ENCODE measurements at places on chromosomes 4 and X.

DNA sequence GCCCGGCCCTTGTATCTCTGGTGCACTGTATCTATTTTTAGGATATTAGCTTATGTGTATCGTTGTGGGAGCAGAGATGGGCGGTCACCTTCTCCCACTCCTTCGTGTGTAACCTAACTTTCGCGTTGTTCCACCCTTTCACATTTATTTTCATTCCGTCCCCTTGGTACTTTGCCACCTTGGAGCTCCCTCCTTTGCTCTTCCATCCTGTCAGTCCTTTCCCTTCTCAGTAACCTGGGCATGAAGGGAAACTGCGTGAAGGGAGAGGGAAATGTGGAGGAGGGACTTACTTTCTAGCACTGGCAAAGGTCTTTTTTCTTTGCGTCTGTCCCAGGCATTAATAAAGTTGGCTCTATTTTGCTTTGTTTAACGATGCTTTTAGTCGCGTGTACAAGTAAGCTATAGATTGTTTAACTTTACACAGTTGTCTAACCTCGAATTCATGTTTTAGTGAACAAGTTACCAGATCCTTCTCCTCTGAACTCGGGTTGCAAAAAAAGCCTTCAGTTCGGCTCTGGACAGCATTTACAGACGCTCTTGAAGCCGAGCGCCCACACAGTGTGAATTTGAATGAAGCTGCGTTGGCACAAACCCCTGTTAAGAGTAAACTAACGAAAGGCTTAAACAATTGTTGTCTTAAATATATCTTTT lies 3.9 kb downstream of the PCDH10 start:
- no peak for DNase-seq

DNA sequence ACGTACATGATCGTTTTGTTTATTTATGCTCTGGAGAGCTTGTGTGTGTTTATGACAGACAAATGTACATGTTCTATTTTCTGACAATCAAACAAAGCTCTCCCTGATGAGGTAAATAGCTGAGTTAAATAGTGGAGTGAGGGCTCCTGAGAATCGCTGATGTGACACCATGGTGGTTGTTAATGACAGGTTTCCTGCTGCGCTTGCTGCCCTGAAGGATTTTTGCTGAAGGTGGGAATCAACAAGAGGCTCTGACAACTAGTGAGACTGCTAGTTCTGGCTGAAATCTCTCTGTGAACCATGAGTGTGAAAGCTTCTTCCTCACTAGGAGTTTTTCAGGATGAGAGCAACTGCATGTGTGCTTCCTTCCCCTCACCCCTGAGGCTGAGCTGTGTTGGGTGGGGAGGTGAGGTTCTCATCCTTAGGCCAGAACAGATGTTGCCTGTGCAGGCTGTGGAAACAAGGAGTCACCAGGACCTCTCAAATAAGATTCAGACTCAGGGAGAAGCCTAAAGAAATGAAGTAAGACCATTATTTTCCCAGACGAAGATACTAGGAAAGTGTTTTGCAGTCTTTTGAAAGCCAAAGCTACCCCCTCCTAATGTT lies 173.4 kb upstream of the JADE1 start:
- DNase-seq, result peak; percentile 51

DNA sequence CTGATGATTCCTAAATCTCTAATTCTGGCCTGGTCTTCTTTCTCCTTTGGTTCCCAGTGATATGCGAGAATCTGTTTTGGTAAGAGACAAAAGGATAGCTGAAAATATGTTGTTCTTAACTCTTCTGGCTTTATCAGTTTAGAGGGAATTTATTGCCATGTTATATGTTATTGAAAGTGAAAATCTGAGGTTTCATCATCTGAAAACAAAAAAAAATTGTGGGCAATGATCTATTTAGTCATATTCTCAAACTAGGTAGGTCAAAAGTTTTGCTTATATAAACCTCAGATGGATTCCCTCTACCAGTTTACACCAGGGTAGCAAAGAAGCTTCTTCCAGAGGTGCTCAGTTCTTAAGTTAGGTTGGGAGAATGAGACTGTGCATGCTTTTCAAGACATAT lies 103.6 kb downstream of the ITM2A start:
- DNase-seq, result no peak

- DNase-seq, result no peak
These were observed 128.0 kb upstream of the VEGFC start for GRCh38 chr4:176920694-176921093.

DNA sequence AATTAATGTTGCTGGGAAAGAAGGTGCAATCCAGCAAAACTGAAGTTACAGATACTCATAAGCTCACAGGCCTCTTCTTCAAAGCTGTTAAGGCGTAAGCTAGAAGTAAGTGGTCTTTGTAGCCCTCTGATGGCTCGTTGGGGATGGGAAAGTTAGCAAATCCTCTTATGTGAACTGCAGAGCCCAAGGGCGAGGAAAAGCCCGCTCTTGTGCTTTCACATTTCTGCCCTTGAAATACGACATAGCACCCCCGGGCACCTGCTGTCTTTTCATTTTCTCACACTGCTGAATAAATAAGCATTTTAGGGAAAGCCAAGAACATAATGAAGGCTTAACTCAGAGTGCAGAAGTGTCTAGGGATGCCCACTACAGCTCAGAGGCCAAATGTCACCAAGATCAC lies 73.1 kb upstream of the SORBS2 start:
- no peak for DNase-seq

GRCh38 chrX:39688576-39689375 lies 409.0 kb downstream of the BCOR start:
- peak; percentile 58 for DNase-seq

DNA sequence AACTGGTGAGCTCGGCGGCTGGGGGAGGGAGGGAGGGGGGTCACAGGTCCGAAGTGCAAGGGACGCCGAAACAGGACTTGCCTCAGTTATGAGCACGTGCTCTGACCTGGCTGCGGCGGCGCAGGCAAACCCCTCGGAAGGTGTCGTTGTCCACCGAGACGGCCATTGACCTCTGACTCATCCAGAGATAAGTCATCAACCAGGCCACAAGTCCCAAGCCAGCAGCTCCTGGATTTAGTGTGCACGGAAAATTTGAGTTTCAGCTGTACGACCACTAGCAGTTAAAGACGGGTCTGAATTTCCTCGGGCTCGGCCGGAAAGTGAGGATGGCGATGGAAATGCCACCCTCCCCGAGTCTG lies 674 bp downstream of the SH3D19 start:
- DNase-seq, result no peak

- no peak for DNase-seq
These were observed 85.5 kb upstream of the TET2 start for GRCh38 chr4:105061136-105061696.

- no peak for DNase-seq
These were observed 243.0 kb downstream of the PALLD start for GRCh38 chr4:168739886-168740285.

- no peak for DNase-seq
These were observed 12.8 kb upstream of the SLC2A9 start for GRCh38 chr4:10034136-10034535.

DNA sequence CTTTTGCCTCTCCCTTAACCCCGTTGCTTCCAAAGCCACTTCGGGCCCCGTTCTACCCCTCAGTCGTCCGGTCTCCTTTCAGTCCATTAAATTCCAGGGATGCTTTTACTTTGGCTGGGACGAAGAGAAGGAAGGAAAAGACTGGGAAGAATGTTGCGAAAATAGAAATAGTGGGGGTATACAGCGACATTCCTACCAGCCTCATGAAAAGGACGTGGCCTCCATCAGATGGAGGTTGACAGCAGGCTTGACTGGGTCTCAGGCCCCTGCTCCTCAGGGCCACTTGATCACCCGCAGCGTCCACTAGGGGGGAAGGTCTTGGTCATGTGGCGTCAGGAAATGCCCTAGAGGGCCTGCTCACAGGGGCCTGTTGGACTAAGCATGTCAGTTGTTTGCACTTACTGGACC lies 657 bp upstream of the ANKRD50 start:
- DNase-seq, result peak; percentile 85

- no peak for DNase-seq
These were observed 9.8 kb upstream of the UTP3 start for GRCh38 chr4:70678383-70678999.

DNA sequence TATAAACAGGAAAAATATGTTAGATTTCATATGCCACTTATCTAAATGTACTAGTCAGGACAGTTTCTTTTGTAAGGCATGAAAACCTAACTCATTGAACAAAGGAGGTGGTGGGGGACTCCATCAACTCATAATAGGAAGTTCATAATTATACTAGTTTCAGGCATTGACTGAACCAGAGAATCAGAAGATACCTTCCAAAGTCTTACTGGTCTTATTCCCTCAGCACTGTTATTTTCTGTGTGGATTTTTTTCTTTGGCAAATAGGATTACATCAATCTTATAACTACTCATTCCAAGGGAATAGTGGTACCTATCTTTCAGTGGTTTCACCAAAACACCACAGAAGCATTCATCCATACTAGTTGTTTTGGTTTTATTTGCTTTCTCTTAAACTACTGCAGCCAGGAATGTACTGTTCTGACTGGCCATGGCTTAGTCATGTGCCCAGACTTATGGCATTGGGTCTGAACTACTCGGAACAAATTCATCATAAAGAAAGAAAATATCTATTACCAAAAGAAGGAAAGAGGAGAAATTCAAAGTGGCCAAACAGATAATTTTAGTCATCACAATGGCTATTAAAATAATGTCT lies 273.9 kb downstream of the ARAP2 start:
- no peak for DNase-seq

DNA sequence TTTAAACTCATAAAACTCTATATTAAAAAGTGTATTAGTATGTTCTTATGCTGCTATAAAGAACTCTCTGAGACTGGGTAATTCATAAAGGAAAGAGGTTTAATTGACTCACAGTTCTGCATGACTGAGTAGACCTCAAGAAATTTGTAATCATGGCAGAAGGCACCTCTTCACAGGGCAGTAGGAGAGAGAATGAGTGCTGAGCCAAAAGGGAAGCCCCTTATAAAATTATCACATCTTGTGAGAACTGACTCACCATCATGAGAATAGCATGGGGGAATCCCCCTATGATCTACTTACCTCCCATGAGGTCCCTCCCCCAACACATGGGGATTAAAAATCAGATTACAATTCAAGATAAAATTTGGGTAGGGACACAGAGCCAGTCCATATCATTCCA lies 463.2 kb downstream of the KLHL13 start:
- no peak for DNase-seq

GRCh38 chr4:176883108-176883550 lies 90.4 kb upstream of the VEGFC start:
- no peak for DNase-seq

GRCh38 chr4:1727117-1728031 lies 6.1 kb downstream of the TACC3 start:
- DNase-seq, result no peak

DNA sequence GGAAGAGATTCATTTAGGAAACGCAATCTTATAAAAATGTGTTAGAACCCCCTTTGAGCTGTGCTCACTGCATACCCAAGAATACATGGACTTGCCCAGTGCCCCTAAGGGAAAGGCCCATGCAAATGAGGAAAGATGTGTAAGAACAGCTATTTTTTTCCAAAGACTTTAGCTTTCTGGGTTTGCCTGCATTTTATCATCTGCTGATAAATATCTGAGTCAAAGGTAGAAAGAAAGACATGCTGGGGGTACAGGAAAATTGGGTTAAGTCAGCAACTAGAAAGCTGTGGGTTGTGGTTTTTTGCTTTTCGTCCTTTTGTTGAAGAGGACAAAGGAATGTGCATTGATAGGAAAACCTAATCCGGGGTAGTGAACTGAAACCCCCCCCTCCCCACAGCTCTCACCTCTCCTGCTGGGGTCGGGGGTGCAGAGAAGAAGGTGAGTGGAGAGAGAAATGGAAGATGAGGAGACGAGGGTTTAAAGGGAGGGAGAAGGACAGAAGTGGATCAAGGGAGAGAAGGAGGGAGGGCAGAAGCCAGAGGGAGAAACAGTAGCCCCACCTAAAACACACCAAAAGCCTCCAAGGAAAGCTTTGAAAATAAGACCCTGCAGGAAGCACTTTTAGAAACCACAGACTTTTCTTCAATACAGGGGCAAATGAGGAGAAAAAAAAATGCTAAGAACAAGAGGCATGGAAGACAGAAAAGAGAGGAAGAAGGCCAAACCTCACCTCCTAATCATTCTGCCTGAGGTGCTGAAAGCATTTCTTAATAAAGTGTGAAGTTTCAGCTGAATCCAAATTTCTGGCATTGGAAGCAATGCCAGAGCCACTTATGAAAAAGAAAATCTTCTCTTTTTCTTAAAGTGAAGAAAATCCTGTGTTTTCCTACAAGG lies 49.3 kb downstream of the KDR start:
- DNase-seq, result no peak

- DNase-seq, result no peak
These were observed 28.1 kb downstream of the LGI2 start for GRCh38 chr4:25002681-25003080.

GRCh38 chr4:112075129-112075753 lies 70.0 kb upstream of the FAM241A start:
- DNase-seq, result peak; percentile 15

DNA sequence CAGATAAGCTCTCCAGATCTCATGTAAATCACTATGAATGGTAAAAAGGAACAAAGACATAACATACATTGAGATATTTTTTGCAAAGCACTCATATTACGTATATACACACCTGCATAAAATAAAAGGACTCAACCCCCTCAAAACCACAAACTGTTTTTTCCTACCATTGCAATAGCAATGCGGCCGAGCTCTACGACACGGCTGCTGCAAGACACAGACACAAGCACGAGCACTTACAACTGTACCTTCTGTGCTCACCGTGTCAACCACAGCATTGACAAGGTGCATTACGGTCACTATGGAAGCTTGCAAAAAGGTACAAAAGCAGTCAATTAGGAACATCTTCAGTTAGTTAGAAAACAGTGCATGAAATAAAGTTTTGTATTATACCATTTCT lies 37.1 kb upstream of the MTNR1A start:
- no peak for DNase-seq

GRCh38 chr4:83618991-83619645 lies 83.2 kb downstream of the GPAT3 start:
- DNase-seq, result no peak

DNA sequence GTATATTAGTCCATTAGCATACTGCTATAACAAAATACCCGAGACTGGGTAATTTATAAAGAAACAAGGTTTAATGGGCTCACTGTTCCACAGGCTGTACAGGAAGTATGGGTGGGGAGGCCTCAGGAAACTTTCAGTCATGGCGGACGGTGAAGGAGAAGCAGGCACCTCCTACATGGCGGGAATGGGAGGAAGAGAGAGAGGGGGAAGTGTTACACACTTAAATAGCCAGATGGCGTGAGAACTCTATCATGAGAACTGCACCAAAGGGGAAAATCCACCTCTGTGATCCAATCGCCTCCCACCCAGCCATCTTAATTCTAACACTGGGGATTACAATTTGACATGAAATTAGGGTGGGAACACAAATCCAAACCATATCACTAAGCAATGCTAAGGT lies 98.9 kb upstream of the SH3RF1 start:
- DNase-seq, result no peak
